ENCODE measurements at places on chromosomes 1 and 21. TPM values are rescaled to one million over a fixed set of nuclear protein-coding genes. Genes with fewer than 3 reads are reported as not detected.

The S100A7 gene
- total RNA-seq, result not detected

DNA sequence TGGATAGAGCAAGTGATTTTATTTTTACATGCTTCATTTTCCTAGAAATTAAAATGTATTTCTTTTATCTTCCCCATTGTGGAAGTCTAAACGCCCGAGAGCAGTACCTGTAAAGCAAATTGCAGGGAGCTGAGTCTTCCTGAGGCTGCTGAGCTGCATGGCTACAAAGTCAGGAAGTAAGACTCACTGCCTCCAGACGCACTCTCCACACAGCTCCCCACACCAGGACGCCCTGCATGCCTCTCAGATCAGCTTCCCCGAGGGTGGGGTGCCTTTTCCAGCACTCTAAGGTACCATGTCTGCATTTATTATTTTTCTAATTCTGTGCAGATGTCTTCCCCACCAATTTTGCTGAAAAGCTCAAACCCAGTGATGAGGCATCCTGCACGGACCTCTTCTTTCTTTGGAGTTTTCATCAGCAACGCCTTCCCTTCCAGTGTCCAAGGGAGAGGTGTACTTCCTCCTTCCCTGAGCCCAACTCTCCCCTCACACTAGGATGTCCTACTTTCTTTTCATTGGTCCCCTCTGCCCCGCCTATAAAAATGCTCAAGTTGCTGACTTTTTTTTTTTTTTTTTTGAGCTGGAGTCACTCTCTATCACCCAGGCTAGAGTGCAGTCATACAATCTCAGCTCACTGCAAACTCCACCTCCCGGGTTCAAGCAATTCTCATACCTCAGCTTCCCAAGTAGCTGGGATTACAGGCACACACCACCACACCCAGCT lies 114.7 kb downstream of the PCNX2 start:
- no peaks in the 10 kb centered on the region for H3K27me3 ChIP-seq
- no peaks in the 10 kb centered on the region for H3K4me1 ChIP-seq
- H3K27ac ChIP-seq, result no peak overlapping the region
- DNase-seq, result no peak
- no peak overlapping the region for H3K4me3 ChIP-seq
- H3K36me3 ChIP-seq, result no peaks in the 10 kb centered on the region

- H3K27me3 ChIP-seq, result no peaks in the 10 kb centered on the region
- no peak for DNase-seq
- no peaks in the 10 kb centered on the region for H3K4me1 ChIP-seq
Observed at GRCh38 chr1:9093091-9093490, 23.7 kb upstream of the SLC2A5 start.

DNA sequence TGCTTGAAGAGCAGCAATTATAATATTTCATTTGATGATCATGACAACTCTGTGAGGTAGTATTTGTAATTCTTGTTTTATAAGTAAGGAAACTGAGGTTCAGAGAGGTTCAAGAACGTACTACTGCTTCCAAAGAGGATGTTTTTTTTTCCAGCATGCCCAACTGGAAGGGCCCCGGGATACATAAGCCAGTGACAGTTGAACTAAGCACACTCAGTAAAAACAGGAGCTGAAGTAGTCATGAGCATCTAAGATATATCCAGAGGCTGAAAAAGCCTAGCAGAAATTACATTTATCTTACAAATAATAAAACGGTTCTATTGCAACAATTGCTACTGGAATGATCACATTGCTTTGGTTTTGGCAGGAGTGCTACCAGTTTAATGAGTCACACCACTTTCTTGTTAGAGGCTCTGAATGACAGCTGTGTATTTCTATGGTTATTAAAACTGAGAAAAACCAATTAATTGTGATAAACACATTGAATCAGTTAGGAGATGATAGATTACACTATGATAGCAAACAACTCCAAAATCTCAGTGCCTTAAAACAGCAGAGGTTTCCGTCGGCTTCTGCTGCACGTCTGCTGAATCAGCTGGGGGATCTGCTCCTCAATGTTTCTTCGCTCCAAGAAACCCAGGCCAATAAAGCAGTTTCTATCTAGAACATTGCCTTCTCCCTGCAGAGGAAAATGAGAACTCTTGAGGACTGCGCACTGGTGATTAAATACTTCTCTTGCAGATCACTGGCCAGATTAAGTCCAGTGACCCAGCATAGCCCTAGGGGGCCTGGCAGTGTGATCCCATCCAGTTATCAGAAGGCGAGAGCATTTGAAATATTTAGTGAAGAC lies 522.7 kb downstream of the PLPP3 start:
- no peak overlapping the region for H3K27ac ChIP-seq
- DNase-seq, result no peak
- H3K27me3 ChIP-seq, result no peaks in the 10 kb centered on the region
- no peaks in the 10 kb centered on the region for H3K36me3 ChIP-seq
- no peak overlapping the region for H3K4me3 ChIP-seq
- no peaks in the 10 kb centered on the region for H3K4me1 ChIP-seq

All from right lobe of liver (tissue), 6 donors.